ENCODE measurements at places on chromosomes 7 and 10.

- DNase-seq: no peak
Measured at GRCh38 chr10:16941870-16942269, 124.6 kb upstream of the RSU1 start.

- DNase-seq: no peak
Measured at GRCh38 chr7:35398518-35398917, 144.6 kb upstream of the TBX20 start.

DNA sequence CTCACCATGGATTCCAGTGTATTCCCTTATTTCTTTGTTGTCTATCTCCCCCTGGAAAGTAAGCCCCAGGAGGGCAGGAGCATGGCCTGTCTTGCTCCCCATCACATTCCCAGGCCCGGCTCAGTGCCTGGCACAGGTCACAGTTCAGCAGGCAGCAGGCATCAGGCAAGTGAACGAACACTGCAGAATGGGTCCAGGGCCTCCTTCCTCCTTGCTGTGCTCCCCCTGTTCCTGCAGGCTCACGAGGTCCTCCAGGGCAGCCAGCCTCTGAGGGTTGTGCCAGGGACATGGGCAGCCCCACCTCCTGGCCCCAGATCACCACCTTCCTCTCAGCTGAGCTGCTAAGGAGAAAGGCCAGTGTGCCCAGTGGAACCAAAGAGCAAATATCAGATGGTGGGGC is 41.8 kb downstream of the PDLIM1 start:
- no peak for DNase-seq

GRCh38 chr7:101179117-101179516 is 976 bp downstream of the NAT16 start:
- DNase-seq: no peak

DNA sequence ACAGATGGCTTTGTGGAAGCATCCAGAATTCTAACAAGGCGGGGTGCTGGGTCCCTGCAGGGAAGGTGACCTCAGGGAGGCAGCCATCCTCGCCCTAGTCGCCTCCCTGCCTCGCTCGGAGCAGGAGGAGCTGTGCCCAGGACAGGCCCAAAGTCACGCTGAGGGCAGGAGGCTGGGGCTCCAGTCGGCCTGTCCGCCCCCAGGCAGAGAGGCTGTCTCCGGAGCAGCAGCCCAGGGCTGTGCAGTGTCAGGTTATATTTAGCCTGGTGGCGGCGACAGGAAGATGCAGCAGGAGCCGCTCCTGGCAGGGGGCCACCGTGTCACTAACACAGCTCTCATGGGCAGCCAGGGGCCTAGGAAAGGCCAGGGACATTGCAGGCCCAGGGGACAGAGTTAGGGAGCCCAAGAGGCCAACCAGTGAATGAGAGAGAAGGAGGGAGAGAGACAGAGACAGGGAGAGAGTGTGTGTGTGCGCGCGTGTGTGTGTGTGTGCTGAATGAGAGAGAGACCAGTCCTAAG is 13.5 kb downstream of the KCNH2 start:
- DNase-seq: no peak

- DNase-seq: no peak
Measured at GRCh38 chr10:101311185-101312066, 42.5 kb upstream of the BTRC start.

GRCh38 chr7:137835486-137836112 is 11.2 kb downstream of the DGKI start:
- DNase-seq: no peak

DNA sequence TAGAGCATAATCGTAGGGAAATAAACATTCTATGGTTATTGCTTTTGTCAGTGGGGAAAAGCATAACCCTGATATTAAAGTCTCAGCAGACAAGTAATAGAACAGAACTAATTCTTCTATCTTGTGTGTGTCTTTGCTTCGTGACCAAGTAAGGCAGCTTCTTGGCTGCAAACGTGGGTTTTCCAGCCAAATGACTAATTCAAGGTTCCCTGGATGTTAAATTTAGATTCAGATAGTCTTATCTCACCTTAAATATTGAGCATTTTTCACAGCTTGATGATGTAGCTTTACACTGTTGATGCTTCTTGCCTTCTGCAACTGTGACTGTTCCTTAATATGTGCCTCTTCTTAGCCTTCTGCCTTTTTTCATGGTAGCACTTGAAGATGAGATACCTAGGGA is 113.0 kb downstream of the EXOC4 start:
- DNase-seq: no peak

DNA sequence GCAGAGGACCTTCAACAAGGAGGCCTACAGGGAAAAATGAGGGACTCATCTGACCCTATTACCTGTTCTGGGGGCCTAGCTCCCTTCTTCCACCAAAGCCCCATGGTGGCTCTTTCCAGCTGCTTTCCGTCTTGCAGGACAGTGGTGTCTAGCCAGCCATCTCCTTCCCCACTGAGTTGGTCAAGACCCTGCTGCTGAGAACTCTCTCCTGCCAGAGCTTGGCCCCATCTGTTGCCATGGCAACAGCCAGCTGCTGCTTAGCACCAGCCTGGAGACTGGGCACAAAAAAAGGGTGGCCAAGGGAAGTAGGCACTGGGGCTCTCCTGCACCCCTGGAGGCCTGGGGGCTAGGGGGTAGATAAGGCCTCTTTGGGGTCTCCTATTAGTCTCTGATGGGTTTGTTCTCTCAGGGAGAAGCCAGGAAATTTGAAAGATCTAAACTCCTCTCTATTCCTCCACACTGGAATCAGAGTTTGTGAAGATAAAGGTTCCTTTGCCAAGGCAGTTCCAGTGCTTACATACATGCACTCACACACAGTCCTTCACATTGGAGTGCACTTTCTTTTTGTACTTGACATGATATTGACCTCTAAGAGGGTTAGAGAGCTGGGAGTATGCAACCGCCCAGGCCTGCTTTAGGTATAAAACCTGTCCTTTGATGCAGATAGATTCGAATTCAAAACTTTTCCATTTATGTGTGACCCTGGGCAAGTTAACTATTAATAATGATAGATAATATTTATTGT is 15.8 kb downstream of the TSPAN33 start:
- DNase-seq: no peak

DNA sequence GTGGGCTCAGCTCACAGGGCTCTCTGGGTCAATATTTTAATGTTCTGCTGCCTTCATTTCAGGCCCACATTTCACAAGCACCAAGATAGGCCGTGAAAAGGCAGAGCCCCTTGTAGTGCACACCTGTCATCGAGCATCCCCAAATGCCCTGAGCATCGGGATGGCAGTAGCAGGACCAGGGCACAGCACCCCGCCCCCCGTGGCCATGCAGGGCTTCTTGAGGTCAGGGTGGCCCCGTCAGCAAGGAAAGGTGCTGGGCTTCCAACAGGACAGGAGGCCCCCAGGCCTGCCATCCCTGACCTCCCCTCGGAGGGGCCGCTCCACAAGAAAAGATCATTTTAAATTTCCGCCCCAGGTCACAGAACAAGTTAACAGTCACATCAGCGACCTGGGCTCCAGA is 2.9 kb upstream of the CNPY1 start:
- no peak for DNase-seq

GRCh38 chr10:77907462-77907861 is 19.1 kb downstream of the DLG5 start:
- DNase-seq: no peak

GRCh38 chr7:71793251-71793650 is 618.9 kb downstream of the CALN1 start:
- no peak for DNase-seq

- no peak for DNase-seq
Measured at GRCh38 chr10:70918851-70919530, 30.6 kb upstream of the PCBD1 start.

DNA sequence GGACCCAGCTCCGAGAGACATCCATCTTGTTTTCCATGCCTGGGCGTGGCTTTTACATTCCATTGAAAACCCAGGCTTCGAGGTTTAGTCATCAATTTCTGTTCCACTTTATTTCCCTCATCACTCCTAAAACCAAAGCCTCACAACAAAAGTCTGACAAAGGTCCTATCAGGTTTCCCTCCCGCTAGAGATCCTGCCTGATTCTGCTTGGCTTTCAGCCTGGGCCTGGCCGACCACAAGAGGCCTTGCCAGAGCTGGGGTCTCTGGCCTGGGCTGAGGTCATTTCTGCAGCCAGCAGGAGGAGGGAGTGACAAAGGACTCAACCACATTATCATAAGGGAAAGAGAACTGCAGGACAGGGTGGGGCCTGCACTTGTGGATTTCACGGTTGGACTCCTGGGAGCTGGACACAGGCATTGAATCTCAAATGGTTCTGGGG is 167.0 kb downstream of the FANK1 start:
- DNase-seq: no peak

- no peak for DNase-seq
Measured at GRCh38 chr7:143361552-143362130, 872 bp downstream of the FAM131B start.

GRCh38 chr10:341081-341740 is 206.0 kb downstream of the ZMYND11 start:
- no peak for DNase-seq

DNA sequence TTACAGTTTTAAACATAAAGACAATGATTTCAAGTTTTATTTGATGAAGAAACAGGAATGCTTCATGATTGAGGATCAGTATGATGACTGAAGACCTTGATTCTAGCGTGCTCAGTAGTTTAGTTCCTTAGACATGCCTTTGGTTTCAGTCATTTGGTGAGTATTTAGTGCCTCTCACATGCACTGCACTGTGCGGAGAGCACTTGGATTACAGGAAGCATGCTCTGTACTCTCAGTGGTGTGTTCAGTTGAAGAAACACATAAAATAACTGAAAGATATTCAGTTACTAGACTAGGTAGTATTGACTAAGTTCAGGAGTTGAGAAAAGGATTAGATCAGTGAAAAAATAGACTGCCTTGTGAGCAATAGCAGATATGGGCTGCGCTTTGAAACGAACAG is 25.5 kb downstream of the RBM17 start:
- DNase-seq: no peak

- no peak for DNase-seq
Measured at GRCh38 chr10:86152911-86153310, 213.7 kb downstream of the GRID1 start.

DNA sequence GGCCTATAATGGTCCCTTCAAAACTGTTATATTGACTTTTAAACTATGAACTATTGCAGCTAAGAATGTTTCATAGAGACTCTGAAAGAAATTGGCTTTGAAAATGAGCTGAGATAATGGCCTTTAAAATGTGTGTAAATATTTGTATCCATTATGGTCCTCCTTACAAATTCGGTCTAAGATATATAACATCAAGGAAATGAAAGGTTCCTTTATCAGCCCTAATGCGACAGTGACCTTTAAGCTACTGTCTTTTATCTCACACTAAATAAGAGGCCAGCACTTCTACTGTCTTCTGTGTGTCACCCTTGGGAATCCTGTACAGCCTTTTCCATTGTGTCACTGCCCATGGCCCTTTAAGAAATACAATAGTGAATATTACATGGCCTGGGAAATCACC is 19.5 kb downstream of the COL28A1 start:
- DNase-seq: no peak

DNA sequence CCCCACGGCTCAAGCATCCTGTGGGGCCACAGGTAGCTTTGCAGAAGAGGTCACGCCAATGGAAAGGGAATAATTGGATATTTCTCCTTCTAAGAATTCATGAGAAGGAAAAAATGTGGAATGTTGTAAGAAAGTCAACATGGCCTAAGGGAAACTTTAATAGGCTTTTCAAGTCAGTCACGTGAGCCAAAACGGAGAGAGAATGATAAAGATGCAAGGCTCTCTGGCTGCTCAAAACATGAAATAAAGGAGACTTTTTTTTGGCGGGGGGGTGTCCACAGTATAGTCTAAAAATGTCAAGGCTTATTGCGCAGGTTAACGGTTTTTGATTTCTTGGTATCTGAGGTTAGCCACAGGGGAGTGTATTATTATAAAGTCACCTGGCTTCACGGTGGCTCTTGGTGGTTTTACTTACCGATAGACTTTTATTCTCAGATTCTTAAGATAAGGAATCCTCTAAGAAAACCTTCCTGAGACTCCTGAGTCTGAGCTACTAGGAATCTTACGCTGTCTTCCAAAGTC is 148.1 kb downstream of the ARHGAP21 start:
- DNase-seq: no peak

DNA sequence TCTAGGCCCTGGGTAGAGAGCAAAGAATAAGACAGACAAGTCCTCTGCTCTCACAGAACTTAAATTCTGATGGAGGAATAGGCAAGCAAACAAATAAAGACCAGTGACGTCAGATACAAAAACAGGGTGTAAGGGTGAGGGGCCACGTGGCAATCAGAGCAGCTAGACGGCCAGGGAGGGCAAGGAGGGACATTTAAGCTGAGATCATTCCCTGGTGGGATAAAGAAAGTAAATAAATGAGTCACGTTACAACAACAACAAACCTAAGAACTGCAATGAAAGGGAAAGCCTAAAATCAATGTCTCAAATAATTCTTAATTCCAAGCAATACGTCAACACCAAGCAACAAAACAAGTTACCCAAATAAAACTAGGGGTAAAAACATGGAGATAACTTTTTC is 21.8 kb downstream of the STN1 start:
- no peak for DNase-seq

GRCh38 chr10:132886211-132887099 is 55.9 kb downstream of the CFAP46 start:
- DNase-seq: no peak

GRCh38 chr10:88064608-88065382 is 201.4 kb downstream of the PTEN start:
- no peak for DNase-seq

DNA sequence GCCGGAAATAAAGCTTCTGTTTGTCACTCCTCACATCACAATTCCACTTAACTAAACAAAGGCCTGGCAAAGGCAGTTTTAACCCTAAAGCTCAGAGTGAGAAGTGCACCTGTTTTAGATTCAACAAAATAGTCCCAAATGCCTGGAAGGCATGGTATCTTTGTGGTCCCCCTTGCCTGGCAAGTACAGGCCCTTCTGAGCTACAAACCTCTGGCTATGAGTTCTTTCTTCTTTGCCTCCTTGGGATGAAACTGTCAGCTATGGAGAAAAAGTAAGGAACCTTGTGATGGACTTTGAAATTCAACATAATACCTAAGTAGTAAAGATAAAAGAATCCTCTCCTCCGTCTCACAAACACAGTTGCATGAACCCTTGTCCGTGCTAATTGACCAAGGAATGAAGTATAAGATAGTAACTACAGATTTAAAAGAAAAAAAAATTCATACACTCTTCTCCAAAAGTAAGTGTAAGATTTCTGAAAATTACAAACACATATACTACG is 244.5 kb upstream of the ETV1 start:
- no peak for DNase-seq

DNA sequence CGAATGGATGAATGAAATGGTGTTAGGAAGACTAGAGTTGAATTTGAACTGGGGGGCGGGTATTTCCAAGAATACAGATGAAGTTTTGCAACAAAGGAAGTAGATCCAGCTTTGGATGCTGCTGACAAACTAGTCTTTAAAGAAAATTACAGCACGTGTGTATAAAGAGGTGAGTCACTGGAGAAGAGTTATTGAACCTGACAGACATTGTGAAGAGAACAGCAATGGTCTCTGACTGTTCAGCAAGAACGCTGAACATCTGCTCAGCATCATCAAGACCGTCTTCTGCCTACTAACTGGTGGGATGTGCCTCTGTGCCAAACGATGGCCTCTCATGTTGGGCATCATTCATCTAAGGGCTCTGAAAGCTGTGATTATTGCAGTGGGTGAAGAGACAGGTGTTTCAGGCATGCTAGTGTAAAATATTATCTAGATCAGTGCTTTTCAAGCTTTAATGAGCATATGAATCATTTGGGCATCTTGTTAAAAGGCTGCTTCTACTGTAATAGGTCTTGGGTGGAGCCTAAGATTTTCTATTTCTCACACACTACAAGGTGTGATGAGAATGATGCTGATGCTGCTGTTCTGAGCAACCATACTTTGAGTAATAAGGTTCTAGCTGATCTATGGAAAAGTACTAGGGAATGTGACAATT is 291.3 kb downstream of the PTEN start:
- no peak for DNase-seq

GRCh38 chr7:24727154-24728120 is 29.8 kb downstream of the GSDME start:
- no peak for DNase-seq

Measured in stimulated activated CD8-positive, alpha-beta memory T cell treated with anti-CD3 and anti-CD28 coated beads, Interleukin-7, amount 100 ng/mL, for 1 hour (primary cell).